Neural progenitor cell (in vitro differentiated cells): ENCODE measurements at places on chromosomes 16 and 17.

- no peak for DNase-seq
Observed at GRCh38 chr16:89491974-89492687, 1.8 kb upstream of the ANKRD11 start.

- peak; percentile 65 for DNase-seq
Observed at GRCh38 chr16:66728117-66728787, 23.2 kb downstream of the DYNC1LI2 start.

GRCh38 chr16:31187808-31188189, 7.9 kb downstream of the FUS start:
- DNase-seq: no peak

DNA sequence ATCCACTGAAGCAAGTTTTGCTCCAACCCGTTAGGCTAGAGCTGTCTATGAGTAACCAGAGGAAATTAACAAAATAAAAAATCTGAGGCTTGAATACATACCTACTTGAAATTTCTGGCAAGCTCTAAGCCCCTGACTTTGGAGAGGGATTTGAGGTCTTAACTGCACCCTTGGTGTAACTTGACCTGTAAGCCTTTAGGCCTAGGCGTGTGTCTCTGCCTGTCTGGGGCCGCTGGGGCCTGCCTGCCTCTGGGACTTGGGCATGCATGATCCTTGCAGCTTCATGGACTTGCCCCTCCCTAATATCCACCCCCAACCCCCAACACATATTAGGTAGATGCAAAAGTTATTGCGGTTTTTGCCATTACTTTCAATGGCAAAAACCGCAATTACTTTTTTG, 3.7 kb upstream of the CDC42EP4 start:
- no peak for DNase-seq

DNA sequence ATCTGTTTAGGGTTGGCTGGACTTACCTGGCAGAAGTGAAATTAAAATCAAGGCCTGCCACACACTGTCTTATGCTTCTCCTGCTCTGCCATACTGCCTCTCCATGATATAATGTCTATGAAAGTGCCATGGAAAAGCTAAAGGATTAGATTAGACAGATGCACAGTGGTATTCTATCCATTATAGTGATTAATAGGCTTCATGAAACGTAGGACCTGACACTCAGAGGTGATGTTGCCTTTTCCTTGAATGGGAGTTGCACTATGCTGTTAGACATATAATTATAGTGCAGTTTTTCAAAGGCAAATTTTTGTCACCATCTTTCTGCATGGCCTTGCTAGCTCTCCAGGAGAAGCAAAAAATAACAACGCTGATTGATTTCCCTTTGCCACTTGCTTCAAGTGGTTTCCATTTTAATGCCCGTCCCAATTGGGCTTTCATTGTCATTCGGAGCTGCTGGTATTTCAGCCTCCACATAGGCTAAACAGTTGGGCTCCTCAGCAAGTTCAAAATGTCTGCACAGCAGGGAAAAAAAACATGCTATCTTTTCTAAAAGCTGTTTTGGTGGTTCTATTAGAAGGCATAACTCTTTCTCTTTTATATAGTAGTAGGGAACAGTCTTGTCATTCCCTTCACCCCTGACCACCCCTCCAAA, 502.8 kb upstream of the GOT2 start:
- no peak for DNase-seq

DNA sequence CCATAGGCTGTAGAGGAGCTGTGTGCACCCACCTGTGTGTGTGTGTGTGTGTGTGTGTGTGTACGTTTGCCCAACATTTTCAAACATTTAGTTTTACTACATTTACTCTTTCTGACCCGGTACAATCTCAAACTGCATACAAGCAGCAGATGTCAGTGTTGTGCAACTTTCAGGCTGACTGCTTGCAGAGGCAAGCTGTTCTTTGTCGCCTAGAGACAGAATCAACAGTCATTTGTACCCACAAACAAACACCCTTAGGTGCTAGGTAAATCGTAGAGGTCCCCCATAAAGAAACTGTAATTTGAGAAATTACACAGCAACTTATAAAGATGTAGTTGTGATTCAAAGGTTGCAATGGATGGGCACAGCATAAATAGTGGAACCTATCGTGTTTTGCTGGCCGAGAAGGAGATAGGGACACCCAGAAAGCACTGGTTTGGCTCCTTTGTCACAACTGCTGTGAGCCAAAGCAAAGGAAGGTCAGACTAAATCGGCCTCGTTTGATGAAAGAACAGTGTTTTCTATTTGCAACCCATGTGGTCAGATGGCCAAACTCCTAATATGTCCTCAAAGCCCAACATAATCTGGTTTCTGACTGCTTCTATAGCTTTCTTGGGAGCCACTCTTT, 478.4 kb downstream of the TOX3 start:
- peak; percentile 72 for DNase-seq

DNA sequence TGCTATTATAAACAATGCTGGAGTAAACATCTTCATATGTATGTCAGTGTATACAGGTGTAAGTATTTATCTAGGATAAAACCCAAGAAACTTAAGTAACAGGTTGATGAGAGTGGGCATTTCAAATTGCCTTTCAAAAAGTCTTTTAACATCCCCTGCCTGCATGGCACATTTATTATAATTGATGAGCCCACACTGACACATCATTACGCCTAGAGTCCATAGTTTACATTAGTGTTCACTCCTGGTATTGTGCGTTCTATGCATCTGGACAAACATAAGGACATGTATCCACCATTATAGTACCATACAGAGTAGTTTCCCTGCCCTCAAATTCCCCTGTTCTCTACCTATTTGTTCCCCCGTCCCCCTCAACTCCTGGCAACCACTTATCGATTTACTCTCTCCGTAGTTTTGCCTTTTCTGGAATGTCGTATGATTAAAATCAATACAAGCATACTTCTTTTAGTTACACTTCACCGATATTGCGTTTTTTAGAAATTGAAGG, 53.7 kb downstream of the NACA2 start:
- DNase-seq: no peak

DNA sequence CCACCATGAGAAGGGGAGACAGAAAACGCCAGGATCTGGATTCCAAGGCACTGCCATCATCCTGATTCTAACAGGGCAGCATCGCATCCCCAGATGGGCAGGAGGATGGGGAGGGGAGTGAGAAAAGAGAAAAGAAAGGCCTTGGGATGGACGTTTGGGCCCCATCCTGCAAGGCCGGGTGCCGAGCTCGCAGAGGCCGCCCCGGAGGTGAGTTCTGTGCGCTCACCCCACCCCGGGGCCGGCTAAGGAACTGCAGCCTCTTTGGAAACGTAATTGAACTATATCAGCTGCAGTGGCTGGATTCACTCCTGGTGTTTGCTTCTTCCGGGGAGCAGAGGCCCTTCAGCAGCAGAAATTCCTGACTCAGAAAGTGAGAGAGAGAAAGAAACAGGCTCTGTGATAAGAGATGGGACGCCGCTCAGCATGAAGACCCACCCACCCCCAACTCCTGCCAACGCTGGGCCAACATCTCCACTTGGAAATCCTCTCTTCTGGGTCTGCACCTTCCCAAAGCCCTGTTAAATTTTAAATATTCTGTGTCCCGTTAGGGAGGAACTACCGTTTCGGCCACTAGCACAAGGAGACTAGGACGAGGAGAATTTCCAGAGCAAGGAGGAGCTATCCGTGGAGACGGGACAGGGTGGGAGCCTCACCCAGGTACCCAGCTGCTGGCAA, 8.5 kb upstream of the SSTR2 start:
- DNase-seq: peak; percentile 84

DNA sequence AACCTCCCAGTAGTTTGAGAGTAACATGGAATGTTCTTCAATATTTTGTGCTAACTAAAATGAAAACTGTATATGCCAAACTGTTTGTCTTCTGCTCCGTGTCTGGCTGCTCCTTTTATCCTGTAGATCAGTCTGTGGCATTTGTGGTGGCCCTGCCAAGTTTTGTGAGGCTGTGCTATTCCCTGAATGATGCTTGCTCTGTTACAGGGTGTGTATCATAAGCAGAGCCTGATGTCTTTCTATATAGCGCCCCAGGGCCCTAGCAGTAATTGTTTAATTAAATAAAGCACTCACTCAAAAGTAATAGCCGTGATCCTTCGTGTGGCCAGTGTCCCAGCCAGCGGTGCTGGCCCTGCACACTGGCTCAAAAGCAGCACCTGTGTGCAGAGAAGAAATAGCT, 27.8 kb upstream of the NAT9 start:
- no peak for DNase-seq

GRCh38 chr16:56344518-56345405, 80.6 kb downstream of the AMFR start:
- DNase-seq: no peak

GRCh38 chr16:78504401-78504851, 405.0 kb downstream of the WWOX start:
- DNase-seq: no peak

DNA sequence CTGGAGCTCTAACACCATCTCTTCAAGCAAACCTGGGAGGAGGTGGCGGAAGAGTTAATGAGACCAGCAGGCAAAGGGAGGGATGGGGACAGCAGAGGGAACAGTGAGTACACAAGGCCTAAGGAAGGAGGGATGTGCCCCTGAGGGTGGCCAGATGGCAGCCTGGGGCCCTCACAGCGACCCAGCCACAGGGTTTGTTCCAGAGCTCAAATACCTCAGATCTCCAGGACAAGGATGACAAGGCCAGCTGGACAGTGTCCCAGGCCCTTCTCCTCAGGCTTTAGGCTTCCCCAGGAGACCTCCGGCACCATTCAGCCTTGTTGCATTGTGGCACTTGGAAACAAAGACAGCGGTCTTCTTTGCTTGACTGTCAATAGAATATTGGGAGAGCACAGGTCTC, 14.9 kb downstream of the CDIP1 start:
- no peak for DNase-seq

DNA sequence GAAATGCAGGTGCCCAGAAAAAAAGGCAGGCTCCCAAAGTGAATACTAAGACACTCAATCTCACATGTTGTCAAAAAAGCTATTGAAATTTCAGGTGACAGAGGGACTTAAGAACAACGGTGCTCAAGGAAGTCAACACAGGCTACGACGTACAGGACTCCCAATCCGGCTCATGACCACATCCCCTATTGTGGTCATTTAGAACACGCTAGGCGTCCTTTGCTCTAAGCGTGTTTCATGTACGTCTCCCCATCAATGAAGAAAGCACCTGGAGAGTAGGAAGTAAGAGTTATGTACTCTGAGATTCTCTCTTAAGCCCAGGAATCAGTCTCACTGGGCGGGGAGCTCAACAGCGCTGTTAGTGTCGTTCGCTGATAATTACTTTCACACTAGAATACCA, 94.1 kb downstream of the MRM3 start:
- no peak for DNase-seq

- no peak for DNase-seq
Observed at GRCh38 chr16:88566158-88566557, 4.0 kb upstream of the ZC3H18 start.

DNA sequence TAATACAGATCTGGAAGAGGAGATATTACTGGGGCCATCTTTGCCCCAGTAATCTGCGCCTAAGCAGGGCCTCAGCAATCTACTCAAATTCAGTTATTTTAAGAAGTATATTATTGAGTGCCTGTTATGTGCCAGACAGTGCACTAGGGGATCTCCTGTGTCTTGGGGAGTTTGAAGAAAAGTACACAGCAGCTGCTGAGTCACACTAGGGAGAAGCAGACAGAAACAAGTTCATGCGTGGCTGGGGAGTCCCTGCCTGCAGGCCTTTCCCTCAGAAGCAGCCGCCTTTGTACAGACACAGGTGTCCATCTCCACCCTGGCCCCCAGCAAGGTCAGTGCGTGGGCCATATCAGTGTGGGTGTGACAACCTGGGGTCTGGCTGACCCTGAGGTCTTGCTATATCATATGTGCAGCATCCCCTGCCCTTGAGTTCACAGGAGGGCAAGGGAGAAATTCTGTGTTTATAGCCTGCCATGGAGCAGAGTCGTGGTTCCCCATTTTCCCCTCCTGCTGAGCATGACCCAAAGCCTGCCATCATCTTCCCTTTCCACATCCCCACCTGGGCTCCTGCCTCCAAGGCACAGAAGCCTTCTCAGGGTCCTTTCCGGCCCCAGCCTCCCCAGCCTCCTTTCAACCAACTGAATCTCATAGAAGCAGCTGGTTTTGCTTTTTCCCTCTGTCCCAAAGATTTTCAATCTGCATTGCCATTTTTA, 229.9 kb upstream of the SDK2 start:
- no peak for DNase-seq

DNA sequence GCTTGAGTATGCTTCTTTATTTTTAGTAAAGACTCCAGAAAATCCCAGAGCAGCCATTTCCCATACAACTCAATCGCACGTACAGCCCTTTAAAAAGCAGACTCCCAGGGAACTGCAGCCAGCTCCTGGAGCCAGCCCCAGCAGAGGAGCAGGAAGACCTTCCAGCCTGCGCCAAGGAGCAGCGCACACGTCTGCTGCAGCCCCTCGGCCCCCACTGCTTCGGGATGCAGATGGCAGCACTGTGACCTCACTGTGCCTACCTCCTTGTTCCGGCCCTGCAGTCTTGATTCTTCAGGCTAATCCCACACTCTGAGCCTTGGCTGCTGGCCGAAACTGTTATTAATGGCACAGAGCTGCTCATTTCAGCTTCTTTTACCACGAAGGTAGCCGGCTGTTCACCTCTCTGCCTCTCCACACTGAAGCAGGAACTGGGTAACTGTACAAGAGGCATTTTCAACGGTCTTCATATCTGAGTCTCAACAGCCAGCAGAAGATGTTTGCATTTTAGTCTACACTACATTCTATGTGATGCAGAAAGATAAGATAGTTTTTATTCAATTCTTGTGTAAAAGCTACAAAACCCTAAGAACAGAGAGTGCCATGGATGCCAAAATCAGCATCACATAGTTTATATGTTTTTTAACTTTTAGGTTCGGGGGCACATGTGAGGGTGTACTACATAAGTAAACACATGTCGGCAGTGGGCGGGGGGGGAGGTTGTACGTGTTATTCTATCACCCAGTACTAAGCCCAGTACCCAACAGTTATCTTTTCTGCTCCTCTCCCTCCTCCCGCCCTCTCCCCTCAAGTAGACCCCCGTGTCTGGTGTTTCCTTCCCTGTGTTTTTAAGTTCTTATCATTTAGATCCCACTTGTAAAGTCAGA, 130.9 kb downstream of the ANKRD11 start:
- DNase-seq: no peak

GRCh38 chr17:29445844-29446243, 55.7 kb downstream of the TAOK1 start:
- no peak for DNase-seq

DNA sequence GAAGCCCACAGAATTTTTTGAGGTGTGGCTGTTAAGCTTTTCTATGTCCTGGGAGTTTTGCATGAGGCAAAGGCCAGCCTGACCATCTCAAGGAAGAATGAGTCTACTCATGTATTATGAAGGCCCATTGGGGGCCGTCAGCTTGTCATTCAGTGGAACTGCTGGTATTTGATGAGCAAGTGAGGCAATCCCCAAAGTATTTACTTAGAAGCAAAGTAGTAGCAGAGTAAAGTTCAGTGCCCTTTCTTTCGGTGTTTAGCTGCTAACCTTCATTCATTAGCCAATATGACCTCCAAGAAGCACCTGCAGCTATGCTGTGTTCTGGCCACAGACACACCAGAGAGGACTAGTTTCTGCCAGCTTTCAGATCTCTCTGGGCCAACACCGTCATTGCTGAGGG, 80.2 kb downstream of the RPA1 start:
- DNase-seq: peak; percentile 55

DNA sequence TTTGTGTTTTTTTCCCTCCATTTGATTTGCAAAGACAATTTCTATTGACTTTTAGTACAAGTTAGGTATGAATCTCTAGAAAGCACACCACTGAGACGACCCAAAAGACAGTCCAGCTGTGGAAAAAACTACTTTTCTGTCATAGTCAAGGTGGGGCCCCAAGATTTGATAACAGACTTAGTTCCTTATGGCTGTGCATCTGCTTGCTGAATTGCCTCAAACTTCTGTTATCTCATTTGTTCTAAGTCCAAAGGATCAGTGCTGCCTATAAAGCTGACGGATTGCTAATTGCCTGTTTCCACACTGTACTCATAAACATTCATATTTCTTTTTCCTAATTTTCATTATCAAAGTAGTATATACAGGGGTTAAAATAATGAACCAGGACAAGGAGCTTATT, 180.8 kb downstream of the SPECC1 start:
- peak; percentile 7 for DNase-seq
